NCI-H2029 treated with DMSO at 0.1 percent for 48 hours (cell line): ENCODE measurements at places on chromosomes 2 and 18.

GRCh38 chr2:20594957-20595356, 55.9 kb downstream of the HS1BP3 start:
- DNase-seq: no peak

DNA sequence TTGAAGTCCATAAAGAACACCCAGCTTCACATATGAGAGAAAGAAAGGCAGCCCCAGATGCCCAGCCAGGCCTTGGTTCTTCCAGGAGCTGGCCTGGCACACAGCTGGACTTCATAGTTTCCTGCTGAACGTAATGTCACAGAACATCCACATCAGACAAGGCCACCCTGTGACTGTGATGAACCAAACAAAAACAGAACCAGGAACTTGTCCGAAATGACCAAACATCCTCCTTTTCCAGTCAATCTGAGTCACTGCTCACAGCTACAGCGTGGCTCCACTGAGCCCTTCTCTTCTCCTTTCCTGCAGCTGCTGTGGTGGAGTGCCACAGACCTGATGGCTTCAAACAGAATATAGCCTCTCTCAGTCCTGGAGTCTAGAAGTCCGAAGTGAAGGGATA, 45.4 kb upstream of the PAPOLG start:
- no peak for DNase-seq

GRCh38 chr2:132549935-132550670, 119.9 kb downstream of the LYPD1 start:
- DNase-seq: peak; percentile 23

DNA sequence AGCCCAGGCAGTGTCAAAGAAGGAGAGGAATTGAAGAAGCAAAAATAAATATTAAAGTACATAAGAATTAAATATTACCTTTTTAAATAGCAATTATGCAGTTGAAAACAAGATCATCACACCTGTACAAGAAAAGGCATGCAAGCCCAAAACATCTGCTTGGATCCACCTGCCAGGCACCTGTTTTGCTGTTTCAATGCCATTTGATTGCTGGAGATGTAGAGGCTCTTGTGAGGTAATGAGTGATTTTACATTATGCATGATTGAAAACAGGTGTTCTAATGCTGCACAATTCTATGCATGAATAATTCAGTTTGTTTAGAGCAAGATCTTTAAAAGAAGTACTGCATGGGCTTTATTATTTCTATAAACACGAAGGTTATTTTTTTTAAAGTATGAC, 700.6 kb upstream of the ZEB2 start:
- DNase-seq: peak; percentile 34
